Gastroesophageal sphincter (tissue), 4 donors: ENCODE measurements at places on chromosomes 3 and 15.

DNA sequence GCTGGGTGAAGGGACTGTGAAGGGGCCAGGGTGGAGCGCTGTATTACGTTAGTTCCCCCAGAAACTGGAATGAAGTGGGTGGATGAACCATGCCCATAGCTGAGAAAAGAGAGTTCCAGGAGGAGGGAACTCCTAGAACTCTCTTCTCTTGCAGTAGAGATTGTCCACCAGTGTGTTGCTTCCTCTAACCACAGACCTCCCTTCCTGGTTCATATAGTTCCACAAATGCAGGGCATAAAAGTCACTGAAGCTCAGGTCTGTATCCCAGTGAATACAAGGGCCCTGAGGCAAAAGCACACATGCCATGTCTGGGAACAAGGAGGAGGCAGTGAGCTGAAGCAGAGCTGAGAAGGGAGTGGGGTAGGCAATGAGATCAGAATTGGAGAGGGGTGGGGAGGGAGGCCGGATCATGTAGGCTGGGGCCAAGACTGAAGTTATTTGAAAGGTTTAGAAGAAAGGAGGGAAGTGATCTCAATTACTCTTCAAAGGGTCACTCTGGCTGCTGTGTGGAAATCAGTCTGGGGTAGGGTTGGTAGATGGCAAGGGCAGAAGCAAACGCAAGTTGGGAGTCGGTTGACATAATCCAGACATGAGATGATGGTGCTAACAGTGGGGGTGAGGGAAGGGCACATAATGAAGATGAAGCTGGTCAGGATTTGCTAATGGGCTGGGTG is 6.5 kb downstream of the A4GNT start:
- peak; percentile 65 for ATAC-seq

GRCh38 chr15:26028086-26028740 is 165.1 kb upstream of the ATP10A start:
- ATAC-seq: peak; percentile 53

- ATAC-seq: no peak
These were observed 18.9 kb downstream of the IL1RAP start for GRCh38 chr3:190532731-190533203.

GRCh38 chr15:68204776-68205557 is at the start of gene CALML4:
Gene CALML4, minus strand, starts transcription at chr15:68205332. Its CDS starts 85 bp downstream, at chr15:68205247.
- ATAC-seq: peak; percentile 74

GRCh38 chr15:89412905-89413411 is 78.3 kb upstream of the POLG start:
- no peak for ATAC-seq

GRCh38 chr3:48440590-48440958 is 517 bp downstream of the TMA7 start:
- ATAC-seq: no peak

GRCh38 chr3:186570941-186571643 is 572 bp downstream of the DNAJB11 start:
- ATAC-seq: no peak

DNA sequence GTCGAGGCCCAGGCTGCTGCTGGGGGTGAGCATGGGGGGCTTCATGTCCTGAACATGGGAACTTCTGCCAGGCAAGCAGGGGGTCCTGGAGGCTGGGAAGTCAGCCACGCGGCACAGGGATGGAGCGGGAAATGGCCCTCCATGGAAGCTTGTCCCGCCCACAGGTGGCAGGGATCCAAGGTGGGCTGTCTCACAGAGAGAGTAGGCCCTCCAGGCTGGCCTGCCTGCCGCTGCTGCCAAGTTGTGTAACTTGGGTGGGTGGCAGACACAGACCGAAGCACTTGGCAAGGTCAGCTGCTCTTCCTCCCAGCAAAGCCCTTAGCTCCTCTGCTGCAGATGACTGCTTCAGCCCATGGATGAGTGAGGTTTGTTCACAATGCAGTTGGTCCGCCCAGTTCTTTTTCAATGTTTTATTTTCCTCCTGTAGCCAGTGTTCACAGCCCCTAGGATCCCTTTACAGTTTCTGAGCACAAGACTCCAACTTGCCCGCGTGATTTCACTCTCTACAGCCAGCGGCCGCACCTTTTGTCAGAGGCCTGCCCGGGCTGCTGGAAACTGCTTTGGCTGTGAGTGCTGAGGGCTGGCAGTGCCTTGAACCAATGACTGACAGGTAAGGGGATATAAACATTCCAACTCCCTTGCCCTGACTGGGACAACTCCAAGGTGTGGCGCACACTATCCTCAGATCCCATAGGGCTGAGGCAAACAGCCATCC is 26.7 kb downstream of the HCN4 start:
- ATAC-seq: no peak

- ATAC-seq: no peak
These were observed 2.3 kb downstream of the STARD5 start for GRCh38 chr15:81321667-81322066.

DNA sequence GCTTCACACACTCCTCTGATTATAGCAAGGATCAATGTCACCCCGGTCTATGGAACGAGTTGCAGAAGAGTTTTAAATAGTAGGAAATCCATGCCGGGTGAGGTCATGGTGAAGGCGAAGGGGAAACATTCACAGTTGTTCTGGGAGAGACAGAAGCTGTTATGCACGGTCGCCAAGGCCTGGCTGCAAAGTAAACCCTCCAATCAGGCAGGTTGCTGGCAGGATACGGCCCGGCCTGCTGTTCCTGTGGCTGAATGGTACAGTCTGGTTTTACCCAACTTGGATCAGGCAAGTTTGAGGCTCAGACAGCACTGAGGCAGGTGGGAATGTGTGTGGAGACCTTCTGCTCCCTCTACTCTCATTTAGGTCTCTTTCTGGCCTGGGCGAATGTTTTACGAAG is 45.3 kb upstream of the ATP2B2 start:
- no peak for ATAC-seq

GRCh38 chr3:66544619-66545429 is 44.0 kb upstream of the LRIG1 start:
- no peak for ATAC-seq

GRCh38 chr15:73022161-73022560 is 30.1 kb upstream of the NEO1 start:
- ATAC-seq: no peak

DNA sequence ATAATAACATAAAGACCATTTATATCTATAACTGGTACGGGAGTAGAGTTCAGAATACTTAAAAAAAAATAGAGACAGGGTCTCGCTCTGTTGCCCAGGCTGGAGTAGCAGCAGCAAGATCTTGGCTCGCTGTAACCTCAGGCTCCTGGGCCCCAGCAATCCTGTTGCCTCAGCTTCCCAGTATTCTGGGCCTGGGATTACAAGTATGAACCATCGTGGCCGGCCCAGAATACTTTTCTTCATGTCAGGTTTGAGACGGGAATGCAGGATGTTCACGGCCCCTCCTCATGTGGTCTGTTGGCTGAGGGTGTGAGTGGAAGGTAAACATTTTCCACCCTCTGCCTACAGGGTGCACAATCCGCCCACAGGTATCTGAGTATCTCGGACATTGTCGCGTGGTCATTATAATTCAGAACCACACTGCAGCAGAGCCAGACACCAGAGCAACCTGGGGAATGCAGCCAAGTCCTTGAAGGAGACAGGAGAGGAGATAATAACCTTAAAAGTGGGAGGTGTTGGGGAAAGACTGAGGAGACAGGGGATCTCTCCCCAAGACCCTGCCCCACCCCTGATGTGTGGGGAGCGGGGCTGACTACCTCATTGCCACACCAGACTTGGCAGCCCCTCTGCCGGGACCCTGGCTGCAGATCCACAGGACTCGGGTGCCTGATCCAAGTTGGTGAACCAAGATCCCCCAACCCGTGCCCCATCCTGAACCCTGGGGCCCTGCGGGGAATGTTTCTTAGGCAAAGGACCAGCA is 106.8 kb downstream of the ADCY5 start:
- ATAC-seq: no peak

GRCh38 chr3:158451405-158452055 is 119.5 kb upstream of the MLF1 start:
- ATAC-seq: no peak

DNA sequence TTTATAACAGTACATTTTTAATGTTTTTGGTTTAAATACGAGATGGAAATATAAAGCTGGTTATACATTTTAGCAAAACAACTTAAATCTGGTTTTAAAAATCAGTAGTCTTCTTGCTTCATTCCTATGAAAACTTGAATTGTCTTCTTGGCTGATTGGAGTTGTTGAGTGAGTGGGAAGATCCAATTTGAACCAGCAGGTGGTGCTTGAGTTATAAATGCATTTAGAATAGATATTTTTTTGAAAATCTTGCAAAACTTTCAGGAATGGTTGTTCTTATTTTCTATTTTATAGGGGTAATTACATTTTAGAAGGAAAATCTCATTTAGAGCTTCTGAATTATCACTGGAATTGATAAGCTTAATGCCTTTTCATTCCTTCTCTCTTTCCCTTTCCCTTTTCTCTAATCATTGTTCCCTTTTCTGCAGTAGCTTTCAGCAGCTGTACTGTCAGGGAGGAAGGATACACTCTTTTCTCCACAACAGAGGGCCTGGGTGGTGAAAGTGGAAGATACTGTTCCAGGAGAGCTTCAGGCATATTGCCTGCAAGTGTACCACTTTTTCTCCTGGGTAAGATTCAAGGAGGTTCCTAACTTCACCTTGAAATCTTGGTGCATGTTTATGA is 335.6 kb downstream of the NLGN1 start:
- ATAC-seq: no peak

- no peak for ATAC-seq
These were observed 11.9 kb upstream of the SH3GL3 start for GRCh38 chr15:83435202-83435601.

GRCh38 chr3:50873376-50874157 is 198.8 kb downstream of the DOCK3 start:
- no peak for ATAC-seq

GRCh38 chr3:169104972-169105371 is 558.5 kb downstream of the MECOM start:
- no peak for ATAC-seq

GRCh38 chr3:132394320-132394719 is 23.0 kb upstream of the DNAJC13 start:
- ATAC-seq: no peak

- no peak for ATAC-seq
These were observed 262.0 kb upstream of the TOPAZ1 start for GRCh38 chr3:43979645-43980044.

GRCh38 chr3:70120357-70120966 is 120.9 kb downstream of the SAMMSON start:
- ATAC-seq: no peak

GRCh38 chr3:124274051-124274450 is 282.1 kb upstream of the ROPN1 start:
- no peak for ATAC-seq

GRCh38 chr15:99565049-99565298 is 810 bp upstream of the MEF2A start:
- ATAC-seq: no peak

DNA sequence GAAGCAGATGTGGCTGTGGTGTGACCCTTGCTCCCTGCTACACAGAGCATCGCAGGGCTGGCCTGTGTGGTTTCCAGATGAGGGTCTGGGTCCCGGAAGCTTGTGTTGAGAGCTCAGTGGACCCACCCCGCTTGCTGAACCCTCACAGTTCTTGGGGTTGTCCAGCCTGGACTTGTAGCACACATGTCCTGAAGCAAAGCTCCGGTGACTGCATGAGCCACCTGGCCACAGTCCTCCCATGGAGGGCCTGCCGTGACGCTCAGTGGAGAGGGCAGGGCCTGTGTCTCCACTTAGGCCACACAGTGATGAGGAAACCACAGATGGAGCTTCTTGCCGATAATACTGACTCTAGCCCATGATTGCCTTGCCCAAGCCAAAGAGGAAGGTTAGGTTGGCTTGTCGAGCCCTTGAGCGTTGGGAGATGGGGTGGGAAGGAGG is 62.6 kb downstream of the RGMA start:
- ATAC-seq: no peak

DNA sequence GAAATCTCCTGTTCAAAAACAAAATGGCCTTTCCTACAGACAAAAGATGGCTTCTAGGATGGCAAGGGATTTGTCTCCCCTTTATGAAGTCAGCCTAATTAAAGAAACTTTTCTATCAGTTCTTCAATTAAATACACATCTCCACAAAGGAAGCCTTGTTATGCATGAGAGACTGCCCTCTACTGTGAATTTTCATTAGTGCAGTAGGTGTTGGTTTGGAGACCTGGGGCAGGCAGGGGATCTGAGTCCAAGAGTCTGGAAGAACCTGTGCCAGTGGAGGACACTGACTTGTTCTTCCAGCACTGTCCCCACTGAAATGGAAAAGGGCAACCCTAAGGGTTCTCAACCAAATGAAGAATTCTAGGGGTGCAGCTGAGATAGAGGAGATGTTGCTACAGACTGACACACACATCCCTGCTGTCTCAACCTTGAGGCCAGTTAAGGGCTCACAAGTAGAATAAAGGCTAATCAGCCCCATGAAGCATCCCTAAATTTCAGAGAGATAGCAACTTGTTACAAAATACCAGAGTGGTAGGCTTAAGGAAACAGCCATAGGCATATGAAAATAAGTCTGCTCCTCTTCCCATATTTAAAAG is 174.0 kb upstream of the PRICKLE2 start:
- ATAC-seq: peak; percentile 53

GRCh38 chr3:60246361-60246760 is 1004.9 kb downstream of the FHIT start:
- ATAC-seq: no peak

GRCh38 chr3:57864853-57865252 is 108.7 kb downstream of the SLMAP start:
- ATAC-seq: no peak

DNA sequence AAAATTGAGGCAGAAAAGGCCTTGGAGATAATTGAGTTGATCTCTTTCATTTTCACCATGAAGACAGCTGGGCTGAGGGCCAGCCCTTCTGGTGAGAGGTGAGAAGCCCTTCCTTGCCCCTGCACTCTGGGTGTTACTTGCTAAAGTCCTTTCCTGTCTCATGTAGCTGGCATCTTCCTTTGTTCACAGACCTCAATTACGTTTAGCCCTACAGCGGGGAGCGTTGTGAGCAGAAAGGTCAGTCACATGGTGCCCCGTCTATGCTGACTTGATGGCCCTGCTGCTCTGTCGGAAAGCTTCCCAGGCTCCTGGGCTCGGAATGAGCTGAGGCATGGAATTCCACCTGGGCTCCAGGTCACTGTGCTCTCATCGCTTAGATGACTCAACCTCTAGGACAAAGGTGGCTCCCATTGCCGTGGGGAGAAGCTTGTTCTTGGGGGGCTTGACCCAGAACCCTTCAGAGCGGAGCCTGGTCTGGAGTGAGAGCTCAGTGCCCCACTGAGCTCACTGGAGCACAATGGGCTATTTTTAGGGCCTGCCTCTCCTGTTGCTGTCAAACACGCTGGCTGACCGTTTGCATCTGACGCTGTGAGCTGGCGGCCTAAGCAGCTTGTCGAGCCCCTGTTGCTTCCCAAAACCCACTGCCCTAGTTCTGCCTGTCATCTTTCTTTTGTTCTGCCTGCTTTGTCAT is 47.0 kb downstream of the RPLP1 start:
- ATAC-seq: no peak

DNA sequence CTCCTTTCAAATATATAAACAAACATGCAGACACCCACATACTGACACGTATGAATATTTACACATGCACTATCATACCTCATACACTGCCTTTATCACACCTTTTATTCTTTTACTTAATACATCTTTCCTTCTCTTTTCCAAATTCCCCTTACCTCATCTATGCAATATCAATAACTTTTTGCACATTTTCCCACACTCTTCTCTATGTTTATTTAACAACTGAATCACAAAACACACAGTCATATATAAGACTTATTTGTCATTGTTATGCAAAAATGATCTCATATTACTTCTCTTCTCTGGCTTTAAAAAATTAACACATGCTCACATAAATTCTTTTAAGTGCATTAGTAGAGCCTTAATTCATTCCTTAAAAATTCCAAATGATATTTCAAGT is 461.4 kb downstream of the DIPK2A start:
- ATAC-seq: no peak

- ATAC-seq: no peak
These were observed 41.5 kb downstream of the CHD2 start for GRCh38 chr15:92941668-92942067.

- no peak for ATAC-seq
These were observed 11.8 kb downstream of the MBNL1 start for GRCh38 chr3:152280539-152280938.
